ENCODE measurements at places on chromosomes 7 and 10. TPM values are rescaled to one million over a fixed set of nuclear protein-coding genes. Genes with fewer than 3 reads are reported as not detected.

PRKCQ gene
- 43.4 TPM for total RNA-seq

TMEM229A gene
- total RNA-seq, result not detected

SAMD9L gene
- total RNA-seq, result 7.9 TPM

PVRIG gene
- 33.2 TPM for total RNA-seq

PDGFA gene
- 0.70 TPM for total RNA-seq

SVIL gene
- 40.3 TPM for total RNA-seq

CLDN12 gene
- 1.1 TPM for total RNA-seq

CH25H gene
- total RNA-seq, result 0.49 TPM

ZNF365 gene
- total RNA-seq, result 2.0 TPM

SLC16A9 gene
- not detected for total RNA-seq

LDB3 gene
- total RNA-seq, result 0.08 TPM

NME8 gene
- total RNA-seq, result not detected

MACC1 gene
- total RNA-seq, result 0.05 TPM

TRDMT1 gene
- 21.3 TPM for total RNA-seq

AKR1D1 gene
- total RNA-seq, result not detected

RSPH10B gene
- total RNA-seq, result not detected

FZD8 gene
- 2.2 TPM for total RNA-seq

HOXA7 gene
- total RNA-seq, result not detected

Data from CD4-positive, alpha-beta T cell (primary cell).